Spinal cord (tissue), 10 donors: ENCODE measurements at places on chromosomes 7 and 10.

DNA sequence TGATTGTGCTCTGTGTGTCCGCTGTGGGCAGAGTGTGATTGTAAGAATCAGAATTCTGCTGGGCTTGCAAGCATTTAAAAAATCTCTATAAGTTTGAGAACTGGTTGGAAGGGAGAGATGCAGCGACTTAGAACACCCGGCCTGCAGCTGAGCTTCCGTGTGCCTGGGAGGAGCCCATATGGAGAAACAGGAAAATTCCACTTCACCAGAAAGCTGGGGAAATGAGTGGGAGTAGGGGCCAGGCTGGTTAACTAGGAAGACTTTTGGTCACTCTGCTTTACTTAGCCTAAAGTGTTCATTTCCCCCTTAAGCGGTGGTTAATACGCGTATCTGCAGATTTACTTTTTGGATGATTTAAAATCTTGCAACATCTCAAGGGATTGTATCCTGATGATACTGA is 72.2 kb downstream of the TCF7L2 start:
- DNase-seq = no peak

DNA sequence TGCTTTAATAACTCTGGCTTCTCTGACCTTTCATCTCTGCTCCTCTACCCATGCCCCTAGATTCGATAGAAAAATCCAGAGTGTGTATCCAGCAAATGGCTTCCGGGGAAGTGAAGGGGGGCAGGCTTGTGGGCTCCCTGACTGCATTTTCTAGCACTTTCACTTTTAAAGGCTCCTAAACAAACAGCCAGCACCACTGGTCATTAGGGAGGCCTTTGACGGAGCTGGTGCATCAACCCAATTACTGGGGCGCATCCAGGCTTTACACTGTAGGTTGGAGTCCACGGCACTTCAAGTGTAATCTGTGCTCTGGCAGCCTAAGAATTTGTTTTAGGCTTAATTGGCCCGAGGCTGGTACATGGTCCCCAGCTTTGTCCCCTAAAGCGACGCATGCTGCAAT is 291.9 kb downstream of the GFRA1 start:
- no peak for DNase-seq

GRCh38 chr7:25029075-25029474 is 49.1 kb upstream of the OSBPL3 start:
- DNase-seq = no peak

DNA sequence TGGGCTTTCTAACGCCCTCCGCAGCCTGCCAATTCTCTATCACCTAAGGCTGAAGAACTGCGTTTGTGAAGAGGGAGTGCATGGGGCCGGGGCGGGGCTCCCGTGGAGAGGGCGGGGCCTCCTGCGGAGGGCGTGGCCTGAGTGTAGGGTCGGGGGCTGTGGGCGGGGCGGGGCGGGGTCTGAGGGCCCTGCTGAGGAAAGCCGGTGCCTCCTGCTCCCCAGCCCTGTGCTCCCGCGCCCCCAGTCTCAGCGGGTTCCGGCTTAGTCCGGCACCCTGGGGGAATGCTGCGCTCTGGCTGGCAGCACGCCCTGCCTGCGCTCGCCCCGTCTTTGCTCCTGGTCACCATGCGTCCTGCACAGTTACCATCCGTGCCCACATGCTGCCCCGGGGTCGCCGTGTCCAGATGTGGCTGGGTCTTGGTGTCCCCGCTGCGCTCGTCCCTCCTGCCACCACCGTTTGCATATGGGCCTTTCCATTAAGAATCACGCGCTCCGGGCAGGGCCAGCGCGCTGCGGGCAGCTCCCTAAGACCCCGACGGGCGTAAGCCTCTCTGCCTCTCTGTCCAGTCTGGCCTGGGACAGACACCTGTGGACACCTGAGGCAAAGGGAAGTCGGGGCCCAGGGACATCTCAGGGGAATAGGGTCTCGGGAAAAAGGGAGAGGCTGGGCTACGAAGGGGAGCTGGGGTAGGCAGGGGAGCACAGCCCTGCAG is 144.0 kb upstream of the RET start:
- DNase-seq = no peak

DNA sequence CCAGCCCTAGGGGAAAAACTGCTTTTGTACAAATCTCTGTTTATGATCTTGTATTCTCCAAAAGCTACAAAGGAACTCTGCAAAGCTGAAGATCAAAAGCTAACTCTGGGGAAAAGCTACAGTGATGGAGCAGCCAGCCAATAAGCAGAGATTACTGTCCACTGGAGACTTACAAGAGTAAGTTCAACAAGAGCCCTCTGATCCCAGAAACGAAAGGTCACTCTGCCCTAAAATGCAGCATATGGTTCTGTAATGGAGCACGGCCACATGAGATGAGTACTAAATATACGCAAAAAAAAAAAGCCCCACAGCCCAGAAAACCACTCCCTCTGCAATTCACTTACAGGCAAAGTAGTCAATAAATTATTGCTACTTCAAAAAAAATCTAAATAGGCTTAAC is 60.1 kb downstream of the ERCC6 start:
- no peak for DNase-seq

DNA sequence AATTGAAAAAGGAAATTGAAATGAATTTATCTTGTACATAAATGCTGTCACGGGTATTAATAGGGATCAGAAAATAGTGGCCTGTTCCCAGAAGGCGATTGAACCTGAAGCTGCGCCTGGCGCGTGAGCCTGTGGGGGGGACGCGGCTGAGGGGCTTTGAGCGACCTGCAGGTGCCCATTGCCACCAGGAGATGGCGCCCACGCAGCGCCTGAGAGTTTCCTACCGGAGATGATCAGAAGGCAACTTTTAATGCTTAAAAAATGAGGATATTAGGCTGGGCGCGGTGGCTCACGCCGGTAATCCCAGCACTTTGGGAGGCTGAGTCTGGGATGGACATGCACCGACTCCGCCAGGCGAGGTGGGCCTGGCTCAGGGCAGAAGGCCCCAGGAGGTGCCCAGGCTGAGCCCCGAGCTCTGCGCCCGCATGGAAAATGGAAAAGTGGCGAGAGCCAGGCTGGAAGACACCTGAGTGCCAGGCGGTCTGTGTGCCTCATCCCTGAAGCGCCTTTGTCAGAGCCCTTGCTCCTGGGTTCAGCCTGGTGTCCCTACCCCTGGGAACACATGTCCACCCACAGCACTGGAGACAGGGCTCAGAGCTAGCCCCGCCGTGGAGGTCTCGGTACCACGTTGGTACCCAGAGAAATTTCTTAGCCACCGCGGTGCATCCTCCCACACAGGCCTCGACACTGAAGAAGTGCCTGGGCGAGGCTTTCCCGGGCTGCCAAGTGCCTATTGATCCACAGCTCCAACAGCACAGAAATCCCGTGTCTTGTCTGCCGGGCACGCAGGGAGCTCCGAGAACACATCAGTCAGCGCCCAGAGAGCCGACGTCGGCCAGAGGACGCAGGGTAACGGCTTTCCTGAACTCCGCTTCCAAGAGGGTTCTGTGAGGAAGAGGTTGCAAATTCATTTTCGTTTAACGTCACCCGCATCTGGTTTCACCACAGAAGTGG is 117.4 kb downstream of the INPP5A start:
- peak; percentile 58 for DNase-seq

DNA sequence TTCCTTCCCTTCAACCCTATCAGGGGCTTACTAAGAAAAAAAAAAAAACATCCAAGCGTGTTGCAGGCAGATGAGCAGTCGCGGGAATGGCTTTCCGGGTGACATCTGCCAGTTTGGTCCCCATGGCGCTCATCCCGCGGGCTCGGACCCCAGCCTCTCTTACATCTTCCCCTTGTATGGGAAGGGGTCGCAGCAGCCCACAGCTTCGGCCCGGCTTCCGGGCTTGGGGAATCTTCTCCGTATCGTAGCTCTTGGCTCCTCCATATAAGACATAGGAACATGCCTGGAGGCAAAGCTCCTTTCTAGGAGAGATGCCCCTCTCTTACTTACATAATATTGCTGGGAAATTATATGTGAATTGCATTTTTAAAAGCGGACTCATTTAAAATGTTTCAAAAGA is 99.5 kb downstream of the CUX1 start:
- no peak for DNase-seq
